ENCODE measurements at places on chromosomes 12 and 14. TPM values are rescaled to one million over a fixed set of nuclear protein-coding genes. Genes with fewer than 3 reads are reported as not detected.

The DAO gene
- total RNA-seq = not detected

The CCDC177 gene
- total RNA-seq = not detected

DNA sequence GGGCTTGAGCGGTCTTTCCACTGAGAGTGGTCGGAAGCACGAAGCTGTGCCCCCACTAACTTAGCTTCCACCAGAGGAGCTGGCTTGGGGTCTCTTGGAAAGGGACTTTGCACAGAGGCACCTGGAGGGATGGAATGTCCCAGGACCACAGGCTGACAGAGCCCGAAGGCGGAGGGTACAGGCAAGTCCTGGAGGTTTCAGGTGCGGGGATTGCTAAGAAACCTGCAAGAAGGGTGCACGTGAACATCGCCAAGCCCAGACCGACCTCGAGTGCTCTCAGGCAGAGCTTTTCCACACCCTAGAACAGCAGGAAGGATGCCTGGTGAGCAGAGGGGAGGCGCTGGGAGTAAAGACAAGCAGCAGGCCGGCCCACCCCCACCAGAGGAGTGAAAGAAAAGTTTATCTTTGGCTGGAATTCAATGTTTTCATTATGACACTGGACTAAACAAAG lies 61.6 kb downstream of the SERPINA3 start:
- no peak for DNase-seq

DNA sequence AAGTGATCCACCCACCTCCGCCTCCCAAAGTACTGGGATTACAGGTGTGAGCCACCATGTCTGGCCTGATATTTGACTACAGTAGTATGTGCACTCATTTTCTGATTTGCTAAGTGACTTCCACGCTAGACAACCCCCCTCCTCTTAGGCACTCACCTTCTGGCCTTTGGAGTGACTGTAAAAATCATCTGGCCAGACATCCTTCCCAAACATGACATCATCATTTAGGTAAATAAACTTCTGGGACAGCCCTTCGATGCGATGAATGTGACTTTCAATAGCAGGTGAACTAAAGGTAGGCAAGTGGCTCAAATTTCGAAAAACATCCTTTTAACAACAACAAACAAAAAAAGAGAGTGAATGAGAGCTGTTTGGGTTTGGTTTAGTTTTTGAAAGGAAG lies 30.6 kb upstream of the SYCP3 start:
- no peak for DNase-seq

GRCh38 chr12:92432724-92433441 lies 269.9 kb upstream of the PLEKHG7 start:
- no peak for DNase-seq

The LARP4 gene
- total RNA-seq = 34.0 TPM

The B3GNT4 gene
- total RNA-seq = 0.13 TPM

- DNase-seq = no peak
These were observed 38.9 kb upstream of the FUT8 start for GRCh38 chr14:65373671-65374039.

Measured in HT1080 (cell line).